ENCODE measurements at places on chromosomes 2 and 18.

DNA sequence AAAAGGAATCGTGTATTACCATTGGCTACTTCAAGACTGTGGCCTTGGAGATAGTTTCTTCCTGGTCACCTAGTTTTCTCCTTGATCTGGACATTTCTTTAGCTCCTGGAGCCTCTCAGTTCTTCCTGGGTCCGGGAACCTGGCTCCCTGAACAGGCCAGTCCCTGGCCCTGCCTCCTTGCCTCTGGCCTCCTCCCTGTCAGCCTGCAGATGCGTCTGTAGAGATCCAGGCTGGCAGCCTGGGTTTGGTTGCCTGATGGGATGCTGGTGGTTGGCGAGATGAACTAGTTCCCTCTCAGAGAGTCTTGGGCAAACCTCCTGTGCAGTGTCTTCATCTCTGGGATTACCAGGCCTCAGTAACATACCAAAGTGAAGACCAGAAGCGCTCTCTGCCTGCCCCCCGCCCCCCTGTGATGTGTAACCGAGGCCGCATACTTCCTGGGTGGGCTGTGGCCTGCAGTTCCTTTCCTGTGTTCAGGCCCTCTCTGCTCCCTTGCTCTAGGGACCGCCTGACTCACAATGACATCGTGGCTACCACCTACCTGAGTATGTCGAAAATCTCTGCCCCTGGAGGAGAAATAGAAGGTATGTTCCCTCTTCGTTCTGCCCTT, 85.4 kb downstream of the DYSF start:
- DNase-seq, result no peak

GRCh38 chr18:31671951-31672350, 12.4 kb downstream of the B4GALT6 start:
- DNase-seq, result no peak

GRCh38 chr2:218622606-218623365, 15.1 kb downstream of the PLCD4 start:
- no peak for DNase-seq

DNA sequence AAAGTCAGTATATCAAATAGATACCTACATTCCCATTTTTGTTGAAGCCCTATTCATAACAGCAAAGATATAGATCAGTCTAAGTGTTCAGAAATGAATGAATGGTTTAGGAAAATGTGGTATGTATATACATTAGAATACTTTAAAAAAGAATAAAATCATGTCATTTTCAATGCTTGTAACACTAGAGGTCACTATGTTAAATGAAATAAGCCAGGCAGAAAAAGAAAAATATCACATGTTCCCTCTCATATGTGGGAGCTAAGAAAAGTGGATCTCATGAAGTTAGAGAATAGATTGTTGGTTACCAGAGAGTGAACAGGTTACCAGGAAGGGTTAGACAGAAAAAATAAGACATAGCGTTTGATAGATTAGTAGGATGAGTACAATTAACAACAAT, 1111.0 kb upstream of the SLC39A10 start:
- no peak for DNase-seq

DNA sequence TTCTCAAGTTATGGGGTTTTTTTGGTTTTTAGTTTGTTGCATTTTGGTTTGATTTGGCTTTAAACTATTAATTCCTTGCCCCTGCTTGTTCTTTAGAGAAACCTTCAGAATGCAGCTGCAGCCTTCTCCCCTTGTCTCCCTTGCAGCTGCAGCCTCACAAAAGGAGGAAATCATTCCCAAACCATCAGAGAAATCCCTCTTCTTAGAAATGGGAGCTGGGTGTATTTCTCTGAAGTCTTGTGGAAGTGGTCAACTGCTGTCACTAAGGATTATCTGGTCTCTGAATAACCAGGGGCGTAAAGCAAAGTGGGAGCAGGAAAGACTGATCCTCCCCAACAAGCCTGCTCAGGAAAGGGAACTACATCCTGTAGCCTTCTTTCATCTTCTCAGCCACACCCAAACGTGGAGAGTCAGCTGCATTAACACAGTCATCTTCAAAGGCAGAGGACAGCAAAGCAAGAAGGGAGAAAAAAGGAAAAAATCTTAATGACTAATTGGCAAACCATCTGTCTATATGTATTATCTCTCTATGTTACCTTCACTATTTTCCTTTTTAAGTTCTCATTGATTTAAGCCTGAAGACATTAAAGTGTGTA, 1834.1 kb upstream of the PIK3C3 start:
- no peak for DNase-seq

DNA sequence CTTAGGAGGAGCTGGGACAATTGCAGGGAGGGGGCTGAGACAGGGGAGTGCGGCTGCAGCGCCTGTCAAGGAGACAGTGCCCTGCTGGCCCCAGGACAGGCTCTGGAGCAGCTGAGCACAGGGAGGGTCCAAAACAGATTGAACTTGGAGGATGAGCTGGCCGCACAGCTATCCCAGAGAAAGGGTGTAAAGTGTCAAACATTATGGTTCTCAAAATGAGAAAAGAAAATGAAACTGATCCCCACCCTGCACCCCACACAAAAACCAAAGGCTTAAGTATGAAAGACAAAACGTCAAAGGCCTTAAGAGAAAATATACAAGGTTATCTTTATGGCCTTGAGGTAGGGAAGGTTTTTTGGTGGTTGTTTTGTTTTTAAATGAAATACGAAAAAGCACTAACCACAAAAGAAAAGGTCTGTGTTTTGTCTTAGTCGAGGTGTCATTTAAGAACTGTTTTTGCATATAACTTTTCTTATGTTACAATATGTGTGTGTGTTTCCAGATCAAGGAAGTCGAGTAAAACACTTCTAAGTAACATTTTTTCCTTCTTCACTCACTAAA, 111.8 kb downstream of the HDAC4 start:
- DNase-seq, result no peak

DNA sequence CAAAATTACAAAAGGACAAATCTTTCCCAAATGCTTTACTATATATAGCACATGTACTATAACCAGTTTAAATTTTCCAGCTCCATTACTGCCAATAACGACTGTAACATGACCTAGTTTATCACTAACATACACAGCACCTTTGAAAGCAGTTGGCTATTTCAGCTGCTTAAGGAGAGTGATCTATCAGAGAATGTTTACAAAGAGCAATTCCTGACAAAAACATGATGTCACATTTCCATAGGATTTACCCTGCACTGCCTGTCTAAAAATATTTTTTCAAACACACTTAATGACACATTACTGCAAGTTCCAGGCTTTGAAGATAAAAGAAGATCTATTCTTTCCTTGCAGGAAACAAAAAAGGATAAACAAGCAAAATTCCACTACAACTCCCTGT, 40.6 kb downstream of the ZNF516 start:
- DNase-seq, result no peak

- no peak for DNase-seq
Measured at GRCh38 chr2:135265960-135266490, 213.9 kb downstream of the RAB3GAP1 start.

DNA sequence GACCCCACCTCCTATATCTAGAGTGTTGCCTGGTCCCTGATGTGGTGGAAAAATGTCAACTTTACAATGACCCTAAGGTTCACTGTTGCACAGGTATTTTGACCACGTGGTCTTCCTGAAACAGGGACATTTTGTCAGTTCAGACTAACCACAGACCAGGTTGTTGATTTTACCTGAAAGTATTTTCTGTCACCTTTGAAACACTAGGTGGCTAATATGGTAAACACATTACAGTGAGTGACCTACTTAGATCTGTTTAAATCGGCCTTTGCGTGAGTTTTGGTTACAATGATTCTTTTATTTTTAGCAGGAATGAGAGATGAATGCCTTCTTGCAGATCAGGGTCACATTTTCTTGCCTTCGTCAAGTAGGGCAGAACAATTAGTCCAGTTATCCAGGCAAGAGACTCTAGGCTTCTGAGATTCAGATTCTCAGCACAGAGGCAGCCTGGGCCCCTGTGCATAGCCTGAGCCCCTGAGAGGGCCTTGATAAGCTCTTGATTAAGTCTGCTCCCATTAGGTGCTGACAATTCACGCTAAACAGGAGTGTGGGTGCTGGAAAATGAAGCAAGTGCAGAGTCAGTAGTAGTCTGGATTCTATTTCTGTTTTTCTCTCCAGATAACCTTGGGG, 226.2 kb downstream of the KCNS3 start:
- no peak for DNase-seq

DNA sequence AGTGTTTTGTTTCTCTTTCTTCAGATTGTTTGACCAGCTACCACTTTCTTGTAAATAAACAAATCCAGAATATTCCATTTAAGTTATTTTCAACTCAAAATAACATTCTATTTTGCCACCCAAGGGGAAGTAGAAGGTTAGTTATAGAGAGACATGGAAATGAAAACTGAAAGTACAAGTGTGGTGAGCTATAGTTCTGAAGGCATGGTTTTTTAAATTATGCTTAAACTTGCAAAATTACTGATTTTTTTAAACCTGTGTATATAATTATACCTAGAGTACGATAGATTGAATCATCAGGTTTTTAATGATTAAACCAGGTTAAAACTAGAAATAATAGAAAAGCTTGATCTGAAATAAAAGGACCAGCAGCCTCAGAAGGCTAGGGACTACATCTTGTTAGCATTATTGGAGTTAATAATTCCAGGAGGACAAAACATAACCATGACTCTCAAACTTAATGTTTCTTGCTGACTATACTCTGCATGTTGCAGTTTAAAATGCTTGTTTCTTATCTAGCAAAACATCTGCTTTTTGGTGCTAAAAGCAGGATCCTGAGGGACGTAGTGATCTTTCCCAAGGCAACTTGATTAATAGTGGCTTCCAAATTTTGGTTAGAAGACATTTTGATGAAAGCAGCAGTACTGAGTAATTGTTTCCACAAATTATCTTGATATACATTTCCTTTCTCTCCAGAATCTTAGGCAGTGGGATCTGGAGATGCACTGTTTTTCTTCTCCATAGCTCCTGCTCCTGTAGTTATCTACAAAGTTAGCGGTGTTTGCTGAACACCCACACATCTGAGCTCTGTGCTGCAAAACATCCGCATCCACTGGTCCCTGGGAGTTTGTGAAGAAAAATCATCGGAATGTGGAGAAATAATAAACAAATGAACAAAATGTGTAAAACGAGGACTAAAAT, 327.2 kb upstream of the PKDCC start:
- DNase-seq, result no peak

DNA sequence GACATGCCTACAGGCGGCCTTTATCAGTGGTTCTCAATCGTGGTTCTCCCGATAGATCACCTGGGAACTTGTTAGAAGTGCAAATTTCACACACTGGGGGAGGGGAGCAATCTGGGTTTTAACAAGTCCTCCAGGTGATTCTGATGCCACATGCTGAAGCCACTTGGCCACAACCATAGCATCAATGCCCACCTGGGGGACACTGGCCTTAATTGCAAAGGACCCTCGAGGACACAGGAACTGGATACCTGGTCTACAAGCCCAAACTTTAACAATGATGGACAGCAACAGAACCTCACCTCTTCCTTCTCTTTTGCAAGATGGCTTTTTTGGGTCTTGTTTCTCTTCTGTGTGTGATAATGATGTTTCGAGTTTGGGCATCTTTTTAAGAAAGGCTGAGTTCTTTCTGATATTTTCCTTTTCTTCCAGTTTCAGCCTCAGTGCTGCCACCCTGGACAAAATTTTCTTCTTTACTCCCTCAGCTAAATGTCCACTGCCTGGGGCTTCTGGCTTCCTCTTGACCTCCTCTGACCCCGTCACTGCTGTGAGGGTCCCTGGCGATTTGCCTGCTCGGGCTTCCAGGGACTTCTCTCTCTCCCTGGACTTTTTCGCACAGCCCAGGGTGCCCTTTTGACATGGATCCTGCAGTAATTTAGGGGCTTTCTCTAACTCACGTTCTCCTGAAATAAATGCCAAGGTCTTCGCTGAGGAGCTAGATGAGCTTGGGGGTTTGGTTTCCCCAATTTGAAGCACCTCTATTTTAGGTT, 94.2 kb downstream of the ALPK2 start:
- DNase-seq, result no peak

- no peak for DNase-seq
Measured at GRCh38 chr18:37657493-37657892, 91.9 kb upstream of the CELF4 start.

DNA sequence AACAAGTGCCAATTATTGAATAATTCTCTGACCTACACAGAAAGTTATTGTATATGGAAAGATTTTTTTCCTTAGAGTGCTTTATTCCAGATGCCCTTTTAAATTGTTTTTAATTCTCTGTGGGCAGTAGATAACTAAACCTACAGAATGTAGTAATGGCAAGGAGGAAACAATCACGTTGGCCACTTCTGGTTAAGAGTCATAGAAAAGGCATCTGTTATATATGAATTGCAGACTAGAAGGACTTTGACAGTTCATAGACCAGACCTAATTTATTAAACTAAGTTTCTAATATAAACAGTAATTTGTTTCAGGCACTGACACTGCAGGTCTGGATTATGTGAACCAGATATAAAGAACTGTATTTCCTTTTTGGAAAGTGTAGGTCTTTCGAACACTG, 607.5 kb downstream of the PLCL1 start:
- no peak for DNase-seq

- DNase-seq, result no peak
Measured at GRCh38 chr2:130310881-130311280, 31.8 kb upstream of the IMP4 start.

GRCh38 chr18:75638223-75638775, 210.8 kb upstream of the SMIM21 start:
- no peak for DNase-seq

DNA sequence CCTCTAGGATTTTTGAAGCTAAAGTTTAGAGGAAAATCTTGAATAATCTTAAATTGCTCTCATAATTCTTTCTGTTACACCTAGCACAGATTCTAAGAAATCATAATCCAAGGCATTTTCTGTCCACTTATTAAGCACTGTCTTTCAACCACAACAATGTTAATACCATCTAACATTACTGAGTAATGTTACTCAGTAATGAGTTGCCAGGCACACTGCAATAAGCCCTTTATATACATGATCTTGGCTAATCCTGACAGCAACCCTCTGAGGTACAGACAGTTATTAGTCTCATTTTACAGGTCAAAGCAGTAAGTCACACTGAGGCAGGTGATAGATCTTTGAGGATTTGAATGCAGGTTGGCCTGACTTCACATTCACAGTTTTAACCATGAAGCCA, 291.9 kb downstream of the ALK start:
- DNase-seq, result no peak

DNA sequence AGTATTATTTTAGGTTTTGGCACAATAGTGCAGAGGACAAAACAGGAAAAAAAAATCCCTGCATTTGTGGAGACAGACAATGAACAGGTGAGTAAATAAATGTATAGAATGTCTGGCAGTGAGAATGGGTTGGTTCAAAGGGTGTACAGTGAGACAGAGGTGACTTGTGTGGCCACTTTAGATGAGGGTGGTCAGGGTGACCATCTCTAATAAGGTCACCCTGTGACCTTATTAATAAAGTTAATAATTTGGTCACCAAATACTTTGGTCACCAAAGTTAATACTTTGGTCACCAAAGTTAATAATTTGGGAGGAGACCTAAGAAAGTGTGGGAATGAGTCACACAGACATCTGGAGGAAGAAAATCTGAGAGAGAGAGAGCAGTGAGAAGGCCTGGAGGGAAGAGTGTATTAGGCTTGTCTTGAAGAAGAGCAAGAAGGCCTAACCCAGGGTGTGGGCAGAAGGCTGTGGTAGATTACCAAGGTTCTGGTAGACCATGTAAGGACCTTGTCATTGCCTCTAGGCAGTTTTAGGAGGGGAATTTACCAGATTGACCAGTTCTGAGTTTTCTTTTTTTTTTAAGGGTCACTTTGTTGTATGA, 1368.4 kb upstream of the CELF4 start:
- DNase-seq, result no peak
